Ureter (tissue), 1 donor: ENCODE measurements at places on chromosomes 11 and 22. TPM values are rescaled to one million over a fixed set of nuclear protein-coding genes. Genes with fewer than 3 reads are reported as not detected.
A peak's percentile ranks its signal among the peaks of the same experiment; 100 is the strongest.

DNA sequence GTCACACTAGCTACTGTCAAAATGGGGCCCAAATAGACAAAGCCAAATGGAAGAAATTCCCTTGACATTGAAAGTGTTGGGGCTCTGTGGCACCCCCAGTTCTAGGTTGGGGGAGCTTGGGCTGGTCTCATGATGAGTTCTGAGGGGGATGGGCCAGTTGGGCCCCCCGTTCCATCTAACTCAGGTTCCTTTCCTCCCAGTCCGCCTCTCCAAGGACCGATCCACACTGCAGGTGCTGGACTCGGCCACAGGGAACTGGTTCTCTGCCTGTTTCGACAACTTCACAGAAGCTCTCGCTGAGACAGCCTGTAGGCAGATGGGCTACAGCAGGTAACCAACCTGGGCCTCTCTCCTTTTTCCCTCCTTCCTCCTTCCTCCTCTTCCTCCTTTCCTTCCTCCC is 17.7 kb upstream of the SMIM35 start:
- no peak for DNase-seq

The OR6A2 gene
- total RNA-seq = 0.68 TPM

The IPO7 gene
- total RNA-seq = 124 TPM

- DNase-seq = no peak
Measured at GRCh38 chr22:48478529-48479265, 1349.0 kb downstream of the BRD1 start.

GRCh38 chr22:24063986-24064385 is 52.9 kb downstream of the CABIN1 start:
- DNase-seq = no peak

The IGSF9B gene
- 52.0 TPM for total RNA-seq

DNA sequence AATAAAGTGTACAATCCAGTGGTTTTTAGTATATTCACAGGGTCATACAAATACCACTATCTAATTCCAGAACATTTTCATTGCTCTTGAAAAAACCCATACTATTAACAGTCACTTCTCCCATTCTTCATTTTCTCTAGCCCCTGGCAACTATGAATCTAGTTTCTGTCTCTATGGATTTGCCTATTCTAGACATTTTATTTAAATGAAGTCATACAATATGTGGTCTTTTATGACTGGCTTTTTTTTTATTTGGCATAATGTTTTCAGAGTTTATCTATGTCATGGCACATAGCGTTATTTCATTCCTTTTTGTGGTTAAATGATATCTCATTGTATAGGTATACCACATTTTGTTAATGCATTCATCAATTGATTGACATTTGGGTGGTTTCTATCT is 59.4 kb downstream of the KDM2A start:
- no peak for DNase-seq

DNA sequence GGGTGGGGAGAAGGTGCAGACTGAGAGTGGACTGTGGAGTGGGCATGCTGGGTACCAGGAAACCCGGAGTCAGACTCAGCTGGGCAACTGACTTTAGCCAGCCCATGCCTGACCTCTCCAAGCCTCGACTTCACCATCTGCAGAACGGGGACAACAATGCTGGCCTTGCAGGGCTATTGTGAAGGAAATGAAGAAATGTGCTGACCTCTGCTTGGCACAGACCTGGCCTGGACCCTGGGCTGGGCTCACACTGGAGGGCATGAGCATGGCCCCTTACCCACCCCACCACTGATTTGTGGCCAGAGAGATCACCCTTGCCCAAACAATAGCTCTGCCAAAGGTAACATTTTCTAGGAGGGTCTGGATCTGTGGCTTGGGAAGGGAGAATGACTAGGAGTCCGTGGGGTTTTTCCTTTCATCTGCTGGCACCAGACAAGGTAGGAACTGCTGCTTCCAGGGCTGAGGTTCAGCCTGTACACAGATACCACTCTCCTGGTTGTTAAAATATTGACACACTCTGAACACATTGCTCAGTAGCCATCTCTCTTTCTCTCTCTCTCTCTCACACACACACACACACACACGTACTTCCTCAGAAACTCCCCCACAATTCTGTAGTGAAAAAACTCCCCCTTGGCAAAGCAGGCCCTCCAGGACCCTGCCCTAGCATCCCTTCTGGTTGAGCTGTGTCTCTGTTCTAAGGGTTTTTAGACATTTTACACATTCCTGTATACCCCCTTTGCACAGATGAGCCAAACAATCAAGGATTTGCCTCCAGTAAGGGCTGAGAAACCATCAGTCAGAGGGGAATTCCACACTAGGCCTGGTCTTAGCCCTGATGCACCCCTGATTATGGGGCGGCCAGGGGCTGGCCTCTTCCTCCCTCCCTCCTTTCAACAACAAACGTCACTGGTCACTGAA is 1.0 kb downstream of the MOGAT2 start:
- peak; percentile 17 for DNase-seq

GRCh38 chr22:30045494-30045887 is 34.8 kb upstream of the HORMAD2 start:
- DNase-seq = peak; percentile 40

The OR4A16 gene
- total RNA-seq = not detected

The DRD4 gene
- total RNA-seq = 2.6 TPM

DNA sequence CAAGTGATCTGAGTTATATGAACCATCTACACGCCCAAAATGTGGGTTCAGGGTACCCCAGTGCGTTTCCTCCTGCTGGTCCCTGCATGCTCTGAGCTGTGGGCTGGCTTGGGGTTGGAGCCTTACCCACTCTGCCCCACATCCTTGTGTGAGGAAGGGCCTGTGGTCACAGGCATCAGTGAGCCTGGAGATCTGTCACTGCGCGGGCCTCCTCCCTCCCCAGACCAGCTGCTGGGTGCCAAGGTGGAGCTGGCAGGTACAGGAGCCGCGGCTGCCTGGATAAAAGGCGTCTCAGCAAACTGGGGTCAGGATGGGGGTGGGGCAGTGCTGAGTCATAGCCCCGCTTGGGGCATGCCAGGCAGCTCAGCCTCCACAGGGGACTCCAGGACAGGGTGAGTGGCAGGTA is 17.9 kb downstream of the GNAZ start:
- no peak for DNase-seq

The KCNJ5 gene
- 0.94 TPM for total RNA-seq

GRCh38 chr22:42217019-42217751 is 53.3 kb downstream of the TCF20 start:
- no peak for DNase-seq

- DNase-seq = no peak
Measured at GRCh38 chr11:121936781-121937447, 179.1 kb downstream of the BLID start.

DNA sequence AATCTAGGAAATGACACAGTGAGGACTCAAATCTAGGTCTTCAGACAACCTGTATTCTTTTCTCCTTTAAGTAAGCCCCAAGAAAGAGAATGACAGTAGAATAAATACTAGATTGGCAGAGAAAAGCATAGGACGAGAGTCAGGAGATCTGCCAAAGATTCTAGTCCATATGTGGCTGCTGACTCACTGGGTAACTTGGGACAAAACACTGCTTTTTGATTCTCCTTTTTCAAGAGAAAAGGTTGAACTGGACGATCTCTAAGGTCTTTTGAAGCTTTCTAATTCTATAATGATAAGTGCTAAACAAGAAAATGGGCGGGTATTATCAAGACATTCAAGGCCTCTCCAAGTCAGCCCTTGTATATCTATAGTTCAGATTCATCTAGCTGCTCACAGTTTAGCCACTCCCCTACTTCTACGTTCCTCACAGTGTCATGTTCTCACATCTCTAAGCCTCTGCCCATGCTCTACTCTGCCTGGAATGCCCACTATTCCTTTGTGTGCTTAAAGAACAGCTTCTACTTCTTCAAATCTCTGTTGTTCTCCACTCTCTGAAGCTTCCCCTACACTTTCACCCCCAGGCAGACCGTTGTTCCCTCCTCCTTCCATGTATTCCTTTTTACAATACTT is 53.0 kb downstream of the RELT start:
- no peak for DNase-seq

- peak; percentile 60 for DNase-seq
Measured at GRCh38 chr11:11569936-11570491, 51.8 kb downstream of the GALNT18 start.

The FAM111B gene
- total RNA-seq = 1.0 TPM

The NAALADL1 gene
- 10.3 TPM for total RNA-seq

DNA sequence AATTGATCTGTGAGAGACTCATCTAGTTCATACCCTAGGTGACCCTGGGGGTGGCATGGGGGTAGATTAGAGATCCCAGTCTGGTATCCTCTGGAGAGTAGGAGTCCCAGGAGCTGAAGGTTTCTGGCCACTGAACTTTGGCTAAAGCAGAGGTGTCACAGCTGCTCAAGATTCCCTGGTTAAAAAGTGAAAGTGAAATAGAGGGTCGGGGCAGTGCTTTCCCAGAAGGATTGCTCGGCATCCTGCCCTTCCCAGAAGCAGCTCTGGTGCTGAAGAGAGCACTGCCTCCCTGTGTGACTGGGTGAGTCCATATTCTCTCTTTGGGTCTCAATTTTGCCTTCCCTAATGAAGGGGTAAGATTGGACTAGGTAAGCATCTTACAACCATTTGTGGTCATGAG is 653 bp downstream of the IL18BP start:
- no peak for DNase-seq

The MRGPRE gene
- 0.81 TPM for total RNA-seq

DNA sequence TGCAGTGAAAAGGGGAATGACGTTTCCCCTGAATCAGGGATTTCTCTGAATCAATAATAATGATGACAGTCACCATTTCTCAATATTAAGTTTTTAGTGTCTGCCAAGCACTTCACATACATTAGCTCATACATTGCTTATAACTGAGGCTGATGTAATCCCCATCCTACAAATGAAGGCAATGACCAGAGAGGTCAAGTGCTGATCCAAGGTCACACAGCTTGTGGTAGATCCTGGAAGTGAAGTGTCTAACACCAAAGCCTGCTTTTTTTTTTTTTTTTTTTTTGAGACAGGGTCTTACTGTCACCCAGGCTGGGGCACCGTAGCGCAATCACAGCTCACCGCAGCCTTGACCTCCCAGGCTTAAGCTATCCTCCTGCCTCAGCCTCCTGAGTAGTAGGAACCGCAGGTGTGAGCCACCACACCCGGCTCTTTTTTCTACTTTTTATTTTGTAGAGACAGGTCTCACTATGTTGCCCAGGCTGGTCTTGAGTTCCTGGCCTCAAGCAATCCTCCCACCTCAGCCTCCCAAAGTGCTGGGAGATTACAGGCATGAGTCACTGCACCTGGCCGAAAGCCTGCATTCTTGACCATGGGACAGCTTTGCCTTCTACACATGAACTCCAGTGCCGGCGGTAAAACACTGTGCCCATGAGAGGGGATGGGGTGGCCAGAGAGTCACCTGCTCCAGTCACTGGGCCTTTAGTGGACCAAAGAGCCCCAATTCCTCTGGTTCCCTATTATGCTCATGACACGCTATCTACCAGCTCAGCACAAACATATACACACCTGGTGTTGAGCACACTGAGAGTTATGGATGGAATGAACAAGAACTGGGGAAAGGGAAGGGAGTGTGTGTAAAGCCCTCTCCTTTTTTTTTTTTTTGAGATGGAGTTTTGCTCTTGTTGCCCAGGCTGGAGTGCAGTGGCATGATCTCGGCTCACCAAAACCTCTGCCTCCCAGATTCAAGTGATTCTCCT is 17.4 kb downstream of the ARHGAP1 start:
- no peak for DNase-seq

GRCh38 chr11:134116210-134116609 is 47.3 kb downstream of the JAM3 start:
- DNase-seq = no peak

- no peak for DNase-seq
Measured at GRCh38 chr11:124077266-124077665, 36.1 kb upstream of the OR10G7 start.

DNA sequence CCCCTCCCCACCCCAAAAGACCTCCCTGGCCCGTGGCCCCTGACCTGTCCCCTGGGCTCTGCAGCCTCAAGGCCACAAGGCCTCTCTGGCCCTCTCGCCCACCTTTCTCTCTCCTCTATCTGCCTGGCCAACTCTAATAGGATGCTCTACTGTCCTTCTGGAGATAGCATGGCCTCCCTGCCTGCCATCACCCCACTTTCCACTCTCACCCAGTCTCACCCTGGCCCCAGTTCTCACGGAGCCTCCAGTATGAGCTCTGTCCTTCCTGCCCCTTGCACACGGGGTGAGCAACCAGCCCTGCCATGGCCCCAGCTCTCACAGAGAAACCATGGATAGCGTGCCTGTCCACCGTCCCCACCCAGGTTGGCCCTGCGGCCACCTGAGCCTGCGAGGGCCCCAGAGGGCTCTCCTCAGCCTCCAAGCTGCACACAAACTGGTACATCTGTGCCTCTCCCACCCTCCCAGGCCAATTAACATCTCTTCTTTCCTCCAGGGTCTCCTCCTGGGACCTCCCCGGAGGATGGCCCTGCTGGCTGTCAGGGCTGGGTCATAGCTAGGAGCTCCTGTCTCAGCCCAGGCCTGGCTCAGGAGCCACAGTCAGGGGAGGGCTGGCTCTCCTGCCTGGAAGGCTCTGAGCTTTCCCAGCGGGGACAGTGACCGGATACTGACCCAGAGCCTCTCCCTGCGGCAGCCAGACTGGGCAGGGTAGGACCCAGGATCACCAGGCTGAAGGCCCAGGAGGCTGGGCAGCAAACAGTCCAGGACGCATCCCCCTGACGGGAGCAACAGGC is 22.3 kb downstream of the RTN4R start:
- no peak for DNase-seq

DNA sequence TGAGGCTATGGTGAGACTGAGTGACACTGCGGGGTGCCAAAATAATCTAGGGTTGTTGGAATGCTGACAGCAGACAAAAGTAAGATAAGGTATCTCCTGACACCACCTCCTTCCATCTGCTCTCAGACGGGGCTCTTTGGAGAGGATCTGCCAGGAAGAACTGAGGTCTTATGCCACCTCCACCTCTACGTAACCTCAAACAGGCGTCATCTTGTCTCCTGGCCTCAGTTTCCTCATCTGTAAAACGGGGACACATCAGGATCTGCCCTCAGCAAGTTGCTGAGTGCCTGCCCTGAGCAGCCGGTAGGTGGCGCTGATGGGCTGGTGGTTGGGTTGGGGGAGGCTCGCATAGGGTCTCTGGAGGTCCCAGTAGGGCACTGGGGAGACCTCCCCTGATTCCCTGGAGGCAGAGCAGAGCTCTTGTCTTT is 1.7 kb upstream of the MYEOV start:
- DNase-seq = no peak

The PRR33 gene
- not detected for total RNA-seq
